Forelimb muscle (tissue), 1 donor: ENCODE measurements at places on chromosomes 7 and 10. TPM values are rescaled to one million over a fixed set of nuclear protein-coding genes. Genes with fewer than 3 reads are reported as not detected.

GRCh38 chr7:84744385-84744784 lies 442.5 kb downstream of the SEMA3D start:
- DNase-seq, result no peak

- DNase-seq, result no peak
Measured at GRCh38 chr7:45203459-45203858, 45.9 kb downstream of the RAMP3 start.

DNA sequence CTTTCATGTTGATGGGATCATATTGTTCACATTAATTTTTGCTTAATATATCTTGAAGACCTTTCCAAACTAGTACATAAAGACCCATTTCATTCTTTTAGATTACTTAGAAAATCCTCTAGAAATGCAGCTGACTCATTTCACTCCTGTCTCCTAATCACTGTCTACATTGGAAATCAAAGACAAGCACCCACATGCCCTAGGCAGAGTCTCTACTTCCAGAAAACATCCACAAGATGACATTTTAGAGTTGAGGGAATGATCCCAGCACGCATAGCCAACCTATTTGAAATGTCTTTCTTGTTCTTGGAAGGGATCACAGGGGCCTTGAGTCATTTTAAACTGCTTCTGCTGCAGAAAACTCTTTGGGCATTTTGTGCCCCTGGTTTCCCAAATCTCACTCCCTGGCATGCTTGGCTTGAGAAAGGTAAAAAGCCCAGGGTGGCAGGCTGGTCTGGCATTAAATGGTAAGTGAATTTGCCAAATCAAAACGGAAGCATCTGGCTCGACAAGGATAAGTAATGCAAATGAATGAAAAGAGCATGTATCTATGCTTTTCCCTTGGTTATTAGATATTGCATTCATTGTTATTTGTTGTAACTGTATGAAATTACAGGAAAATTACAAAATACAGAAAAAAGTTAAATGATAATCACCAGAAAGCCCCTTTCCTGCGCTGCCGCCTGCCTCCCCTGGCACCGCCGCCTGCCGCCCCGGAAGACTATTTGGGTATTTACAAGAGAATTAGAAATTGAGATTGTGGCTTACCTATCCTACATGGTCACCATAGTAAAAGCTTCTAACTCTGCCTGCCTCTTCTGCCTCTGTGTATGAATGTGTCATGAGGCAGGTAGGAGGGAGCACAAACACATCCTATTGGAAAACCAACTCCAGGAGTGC lies 225.3 kb downstream of the PTEN start:
- no peak for DNase-seq

DNA sequence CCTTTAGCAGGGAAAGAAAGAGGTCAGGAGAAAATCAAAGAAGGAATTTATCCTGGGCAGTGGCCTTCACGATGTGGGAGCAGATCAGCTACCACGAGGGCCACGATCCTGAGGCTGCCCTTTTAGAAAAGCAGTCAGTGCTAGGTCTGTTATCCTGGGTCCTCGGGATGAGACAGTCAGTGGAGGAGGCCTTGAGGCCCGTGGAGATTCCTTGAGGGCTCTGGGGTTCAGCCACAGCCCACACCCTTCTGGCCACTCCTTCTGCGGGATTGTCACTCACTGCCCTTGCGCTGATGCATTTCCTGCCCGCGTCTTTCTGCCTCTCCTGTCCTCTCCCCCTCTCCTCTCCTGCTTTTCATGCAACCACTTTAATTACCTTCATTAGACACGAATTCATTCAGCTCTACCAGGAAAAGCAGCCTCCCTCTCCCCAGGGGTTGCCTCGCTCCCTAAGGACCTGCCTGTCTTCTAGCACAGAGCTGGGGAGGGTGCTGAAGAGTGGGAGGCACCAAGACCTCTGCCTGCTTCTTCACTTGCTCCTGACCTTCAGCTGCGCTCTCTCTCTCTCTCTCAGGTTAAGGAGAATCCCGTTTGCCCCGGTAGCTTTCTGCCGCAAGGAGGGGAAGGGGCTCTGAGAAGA lies 42.6 kb upstream of the LRRC4 start:
- DNase-seq, result no peak

Gene SPDYE16
- 2.7 TPM for polyA plus RNA-seq

Gene GPR15LG
- polyA plus RNA-seq, result not detected

- no peak for DNase-seq
Measured at GRCh38 chr7:122550545-122550944, 148.4 kb downstream of the RNF133 start.

Gene AKR1D1
- polyA plus RNA-seq, result 0.06 TPM
